ENCODE measurements at places on chromosomes 13 and 19.

- DNase-seq, result no peak
Measured at GRCh38 chr13:80571346-80572307, 230.7 kb upstream of the SPRY2 start.

GRCh38 chr13:19888799-19889198 is 25.4 kb upstream of the ZMYM5 start:
- DNase-seq, result no peak

DNA sequence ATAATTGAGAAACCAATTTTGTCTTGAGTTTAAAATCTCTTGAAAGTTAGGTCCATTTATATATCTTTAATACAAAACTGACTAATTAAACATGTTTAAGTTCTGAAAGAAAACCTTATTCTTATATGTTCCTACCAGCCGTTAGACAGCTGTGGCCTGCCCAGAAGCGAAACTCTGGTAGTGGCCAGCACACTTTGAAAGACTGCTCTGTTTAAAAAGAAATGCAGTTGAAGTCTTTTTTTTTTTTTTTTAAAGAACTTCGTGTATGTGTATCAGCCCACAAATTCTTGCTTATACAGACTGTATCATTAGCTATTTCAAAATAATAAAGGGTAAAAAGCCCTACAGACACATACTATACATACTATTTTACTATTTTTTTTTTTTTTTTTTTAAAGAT is 34.0 kb downstream of the KCTD4 start:
- no peak for DNase-seq

GRCh38 chr19:45450012-45450333 is 17.8 kb upstream of the FOSB start:
- no peak for DNase-seq

GRCh38 chr13:96967248-96967745 is 27.0 kb downstream of the OXGR1 start:
- no peak for DNase-seq

DNA sequence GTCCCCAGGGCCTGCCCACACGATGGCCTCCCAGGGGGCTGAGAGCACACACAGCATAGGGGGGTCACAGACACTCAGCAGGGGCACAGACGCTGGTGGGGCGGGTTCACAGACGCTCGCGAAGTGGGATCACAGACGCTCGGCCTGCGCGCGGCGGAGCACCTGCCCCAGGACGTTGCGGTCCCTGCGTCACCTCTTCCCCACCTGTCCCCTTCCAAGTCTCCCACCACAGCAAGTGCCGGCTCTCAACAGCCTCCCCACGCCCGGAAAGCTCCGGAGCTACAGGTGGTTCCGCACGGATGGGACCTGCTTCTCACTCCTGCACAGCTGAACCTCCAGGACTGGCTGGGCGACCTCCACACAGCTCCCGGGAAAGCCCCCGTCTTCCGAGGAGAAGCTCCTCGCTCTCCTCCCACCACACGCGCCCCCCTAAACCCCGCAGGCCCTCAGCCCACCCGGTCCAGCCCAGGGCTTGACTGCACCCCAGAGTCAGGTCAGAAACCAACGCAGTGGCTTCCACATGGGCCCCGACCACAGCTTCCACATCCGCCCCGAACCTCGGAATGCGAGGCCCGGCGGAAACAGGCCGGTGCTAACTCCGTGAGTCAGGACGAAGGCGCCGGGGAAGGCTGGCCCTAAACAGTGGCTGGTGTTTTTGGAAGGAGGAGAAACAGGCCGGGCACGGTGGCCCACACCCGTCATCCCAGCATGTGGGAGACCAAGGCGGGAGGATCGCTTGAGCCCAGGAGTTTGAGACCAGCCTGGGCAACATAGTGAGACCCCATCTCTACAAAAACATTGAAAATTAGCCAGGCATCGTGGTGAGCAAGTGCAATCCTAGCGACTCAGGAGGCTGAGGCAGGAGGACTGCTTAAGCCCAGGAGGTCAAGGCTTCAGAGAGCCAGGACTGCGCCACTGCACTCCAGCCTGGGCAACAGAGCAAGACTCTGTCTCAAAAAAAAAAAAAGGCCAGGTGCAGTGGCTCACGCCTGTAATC is 16.5 kb downstream of the BTBD2 start:
- no peak for DNase-seq

DNA sequence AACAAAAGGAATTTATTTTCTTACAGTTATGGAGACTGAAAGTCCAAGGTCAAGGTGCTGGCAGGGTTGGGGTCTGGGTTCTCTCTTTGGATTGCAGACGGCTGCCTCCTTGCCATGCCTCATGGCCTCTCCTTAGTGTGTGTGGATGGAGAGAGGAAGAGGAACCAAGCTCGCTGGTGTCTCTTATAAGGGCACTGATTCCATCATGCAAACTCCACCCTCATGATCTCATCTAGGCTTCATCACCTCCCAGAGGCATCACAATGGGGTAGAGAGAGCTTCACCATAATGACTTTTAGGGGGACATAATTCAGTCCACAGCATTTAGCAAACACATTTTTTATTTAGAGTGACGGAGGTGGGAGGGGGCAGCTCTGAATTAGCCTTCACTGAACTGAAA is 104.9 kb upstream of the ABCC4 start:
- DNase-seq, result no peak

GRCh38 chr19:13401388-13401787 is 104.9 kb downstream of the CACNA1A start:
- DNase-seq, result no peak
